Pancreas (tissue), 10 donors: ENCODE measurements at places on chromosomes 1 and 21. TPM values are rescaled to one million over a fixed set of nuclear protein-coding genes. Genes with fewer than 3 reads are reported as not detected.

GRCh38 chr1:228851193-228851592 is 115.9 kb downstream of the RHOU start:
- DNase-seq = no peak

DNA sequence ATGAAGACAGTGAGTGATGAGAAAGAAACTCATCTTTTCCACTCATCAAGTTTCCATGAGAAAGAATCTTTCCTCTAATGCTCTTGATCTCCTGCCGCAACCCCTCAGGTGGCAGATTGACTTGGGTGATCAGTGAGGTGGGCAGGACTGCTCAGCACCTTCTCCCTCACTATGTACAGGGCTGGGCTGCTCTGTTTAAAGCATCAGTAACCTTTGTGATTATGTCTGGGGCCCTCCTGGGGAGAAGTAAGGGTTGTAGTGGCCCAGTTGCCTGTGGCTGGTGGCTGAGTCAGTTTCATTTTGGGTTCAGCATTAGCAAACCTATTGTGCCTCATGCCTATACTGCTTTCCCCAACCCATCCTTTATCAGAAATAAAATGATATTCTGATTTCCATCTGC is 366.0 kb downstream of the TTLL7 start:
- DNase-seq = no peak

GRCh38 chr1:151994956-151995355 is 1.3 kb upstream of the S100A10 start:
- DNase-seq = no peak

GRCh38 chr1:19074361-19074901 is 118.0 kb upstream of the IFFO2 start:
- DNase-seq = no peak

- DNase-seq = peak; percentile 18
Observed at GRCh38 chr1:9066945-9067807, 2.3 kb downstream of the SLC2A5 start.

DNA sequence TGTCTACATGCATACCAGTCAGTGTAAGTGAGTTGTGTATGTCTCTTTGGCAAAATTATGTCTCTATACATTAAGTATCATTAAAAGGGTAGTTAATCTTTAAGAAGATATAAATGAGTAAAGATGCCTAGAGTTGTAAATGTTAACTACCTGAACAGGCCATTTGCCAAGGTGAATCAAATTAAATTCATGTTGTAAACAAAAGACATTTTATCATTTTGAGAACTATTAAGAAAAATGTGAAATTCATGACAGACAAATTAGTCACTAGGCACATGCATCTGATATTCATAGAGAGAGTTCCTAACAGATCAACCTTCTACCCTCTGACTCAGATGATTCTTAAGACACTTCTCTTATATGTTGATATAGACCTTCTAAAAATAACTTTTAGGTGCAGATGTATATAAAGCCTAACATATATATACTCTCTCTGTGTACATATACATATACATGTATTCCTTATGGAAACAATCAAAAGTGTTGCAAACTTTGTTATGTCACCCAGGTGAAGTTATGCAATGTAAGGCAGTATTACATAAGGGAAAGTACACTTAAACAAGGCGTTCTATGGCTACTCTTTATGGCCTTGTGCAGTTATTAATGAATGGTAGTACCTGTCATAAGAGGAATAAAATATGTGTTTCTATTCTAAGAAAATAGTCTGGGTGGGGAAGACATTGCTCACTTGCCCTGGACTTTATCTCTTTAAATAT is at the start of gene TMPRSS15:
Gene TMPRSS15, minus strand, starts transcription at position 51 of the 716 bp plus-strand sequence. CDS start 163 bp downstream, outside the sequence.
- DNase-seq = no peak

DNA sequence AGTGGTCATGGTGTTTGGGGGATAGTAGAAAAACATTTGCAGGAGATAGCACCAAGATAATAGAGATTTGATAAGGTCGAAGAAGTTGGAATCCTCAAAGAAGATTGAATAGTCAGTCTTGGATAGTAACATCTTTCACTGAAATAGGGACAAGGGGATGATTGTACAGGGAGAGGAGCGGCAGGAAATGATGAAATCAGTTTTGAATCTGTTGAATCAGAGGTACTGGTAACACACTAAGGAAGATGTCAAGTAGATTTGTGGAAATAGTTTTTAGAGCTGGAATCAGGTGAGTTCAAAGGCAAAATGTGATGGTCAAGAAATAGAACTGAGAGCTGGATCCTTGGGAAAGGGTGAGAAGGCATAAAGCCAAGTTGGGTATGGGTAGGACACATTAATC is 26.5 kb downstream of the CAP1 start:
- no peak for DNase-seq

DNA sequence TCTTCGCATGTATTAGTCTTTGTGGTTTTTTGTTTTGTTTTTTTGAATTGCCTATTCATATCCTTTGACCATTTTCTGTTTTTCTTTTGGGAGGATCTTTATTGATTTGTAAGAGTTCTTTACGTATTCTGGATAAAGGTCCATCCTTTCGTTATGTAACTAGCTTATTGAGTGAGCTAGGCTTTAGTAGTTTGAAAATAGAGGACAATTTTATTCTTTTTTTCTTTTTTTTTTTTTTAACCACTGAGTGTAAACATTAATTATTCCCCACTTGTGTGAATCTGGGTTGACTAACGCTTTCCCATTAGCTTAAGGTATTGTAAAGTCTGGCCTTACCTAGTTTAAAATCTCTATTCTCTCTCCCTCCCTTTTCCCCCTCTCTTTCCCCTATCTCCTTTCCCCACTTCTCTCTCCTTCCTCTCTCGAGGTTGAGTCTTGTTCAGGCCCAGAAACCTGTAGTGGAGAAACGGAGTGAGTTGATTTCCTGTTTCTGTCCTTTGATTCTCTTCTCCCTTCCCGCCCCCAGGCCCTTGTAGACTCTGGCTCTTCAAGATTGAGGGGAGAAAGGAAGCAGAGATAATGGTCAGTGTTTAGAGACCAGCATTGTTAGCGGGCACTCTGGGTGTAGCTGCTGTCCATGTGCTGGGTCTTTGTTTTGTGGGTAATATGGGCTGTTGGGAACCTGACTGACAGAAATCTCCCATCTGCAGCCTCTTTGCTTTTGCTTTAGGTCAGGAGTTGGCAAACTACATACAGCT is 1.5 kb downstream of the MORC3 start:
- DNase-seq = no peak

GRCh38 chr21:34520764-34521508 is 8.9 kb upstream of the KCNE1 start:
- no peak for DNase-seq

- DNase-seq = no peak
Observed at GRCh38 chr1:6322161-6322560, 61.3 kb upstream of the GPR153 start.

Gene PERM1
- polyA plus RNA-seq = 0.15 TPM

Gene ITPKB
- polyA plus RNA-seq = 4.6 TPM

Gene RNF187
- polyA plus RNA-seq = 16.0 TPM

Gene FMN2
- 1.7 TPM for polyA plus RNA-seq

Gene INTS7
- 4.5 TPM for polyA plus RNA-seq

Gene PLEKHN1
- polyA plus RNA-seq = 2.8 TPM
